Activated CD8-positive, alpha-beta memory T cell treated with anti-CD3 and anti-CD28 coated beads for 1 hour (primary cell): ENCODE measurements at places on chromosomes 5 and 9.

- DNase-seq: no peak
Measured at GRCh38 chr5:142864290-142865260, 94.4 kb downstream of the ARHGAP26 start.

DNA sequence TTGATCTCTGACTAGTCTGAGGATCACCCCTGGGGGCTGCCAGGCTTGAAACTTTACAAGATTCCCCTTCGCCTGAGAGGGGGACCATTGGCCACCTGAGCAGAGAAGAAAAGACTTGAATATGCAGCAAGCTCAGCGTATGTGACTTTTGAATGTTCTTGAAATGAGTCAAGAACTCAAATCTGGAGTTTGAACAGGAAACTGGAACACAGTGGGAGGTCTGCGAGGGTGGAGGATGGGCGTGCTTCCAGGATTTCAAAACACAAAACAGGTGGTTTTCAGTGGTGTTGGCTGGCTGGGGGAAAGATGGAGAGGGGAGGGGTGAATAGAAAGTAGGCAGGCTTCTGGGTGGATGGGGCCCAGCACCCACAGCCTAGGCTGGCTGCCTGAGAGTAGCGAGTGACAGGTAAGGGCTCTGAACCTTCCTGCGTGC is 40.6 kb downstream of the TMEM174 start:
- DNase-seq: no peak

DNA sequence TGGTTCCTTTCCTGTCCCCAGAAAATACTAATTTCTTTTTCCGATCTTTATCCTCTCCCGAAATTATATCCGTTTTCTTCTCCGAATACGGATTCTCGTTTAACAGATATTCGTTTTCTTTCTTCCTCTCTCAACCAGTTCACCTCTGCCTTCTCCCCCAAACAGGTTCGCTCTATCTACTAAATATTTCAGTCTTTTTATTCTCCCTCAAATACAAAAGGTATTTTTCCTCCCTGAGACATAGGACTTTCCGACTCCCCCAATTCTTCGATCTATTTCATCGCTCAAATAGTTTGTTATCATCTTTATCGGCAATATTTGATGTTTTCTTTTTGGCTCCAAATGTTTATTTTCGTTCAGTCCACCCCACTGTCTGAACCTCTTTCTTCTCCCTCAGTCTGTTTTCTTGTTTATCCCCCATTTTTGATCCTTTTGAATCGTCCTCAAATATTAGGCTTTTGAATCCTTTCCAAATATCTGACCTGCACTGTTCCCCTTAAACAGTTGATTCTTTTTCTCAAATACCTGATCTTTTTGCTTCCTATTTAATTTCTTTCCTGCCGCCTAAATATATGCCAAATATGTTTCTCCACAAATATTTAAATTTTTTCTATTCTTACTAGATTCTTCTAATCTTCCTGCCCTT is 4.4 kb downstream of the PITX1 start:
- DNase-seq: no peak

DNA sequence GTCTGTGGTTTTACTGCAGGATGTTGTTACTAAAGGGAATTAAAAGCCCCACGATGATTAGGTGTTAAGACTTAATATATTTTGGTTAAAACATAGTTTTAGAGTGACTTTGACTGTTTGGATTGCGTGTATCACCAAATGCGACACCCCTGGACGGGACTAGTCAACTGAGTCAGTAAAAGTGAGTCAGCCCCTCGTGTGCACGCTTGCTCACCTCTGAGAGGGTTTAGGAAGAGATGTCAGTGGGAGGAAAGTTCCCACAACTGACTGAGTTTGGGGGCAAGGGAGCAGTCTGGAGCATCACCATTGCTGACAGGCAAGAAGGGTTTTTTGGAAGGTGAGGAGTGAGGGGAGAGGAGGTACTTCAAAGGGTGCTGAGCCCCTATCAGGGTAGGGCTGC is 14.4 kb upstream of the DMRT3 start:
- no peak for DNase-seq

DNA sequence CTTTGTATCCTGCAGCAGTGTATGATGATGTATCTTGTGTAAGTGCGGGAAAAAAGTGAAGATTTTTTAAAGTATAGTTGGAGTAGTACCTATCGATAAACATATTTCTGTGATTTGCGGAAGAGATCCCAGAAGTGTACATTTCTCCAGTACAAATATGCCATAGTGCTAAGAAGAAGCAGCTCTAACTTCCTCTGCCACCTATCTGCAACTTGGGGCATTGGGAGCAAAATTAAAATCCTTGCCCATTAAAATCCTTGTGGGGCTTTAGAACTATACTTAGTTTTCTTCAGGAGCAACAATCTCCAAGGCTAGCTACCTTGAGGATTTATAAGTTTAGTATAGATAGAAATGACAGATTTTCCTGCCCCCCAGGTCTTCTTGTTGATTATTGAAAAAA is 123.7 kb downstream of the VCAN start:
- DNase-seq: no peak

- DNase-seq: no peak
Measured at GRCh38 chr5:152883066-152883775, 478.1 kb upstream of the NMUR2 start.

- no peak for DNase-seq
Measured at GRCh38 chr5:76269259-76269931, 133.7 kb upstream of the IQGAP2 start.

DNA sequence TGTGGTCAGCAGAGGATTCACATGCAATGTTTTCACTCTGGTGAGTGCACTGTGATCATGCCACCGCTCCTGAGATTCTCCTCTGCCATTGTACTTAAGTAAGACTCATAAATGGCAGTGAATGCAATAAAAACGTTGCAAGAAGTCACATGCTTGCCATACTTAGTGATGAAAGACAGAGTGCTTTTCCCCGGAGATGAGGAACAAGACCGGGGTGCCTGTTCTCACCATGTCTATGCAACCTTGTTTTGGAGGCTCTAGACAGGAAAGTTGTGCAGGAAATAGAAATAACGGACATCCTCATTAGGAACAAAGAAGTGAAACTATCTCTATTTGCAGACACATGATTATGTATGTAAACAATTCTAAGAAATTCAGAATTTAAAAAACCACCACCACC is 84.7 kb upstream of the IRX2 start:
- DNase-seq: no peak

DNA sequence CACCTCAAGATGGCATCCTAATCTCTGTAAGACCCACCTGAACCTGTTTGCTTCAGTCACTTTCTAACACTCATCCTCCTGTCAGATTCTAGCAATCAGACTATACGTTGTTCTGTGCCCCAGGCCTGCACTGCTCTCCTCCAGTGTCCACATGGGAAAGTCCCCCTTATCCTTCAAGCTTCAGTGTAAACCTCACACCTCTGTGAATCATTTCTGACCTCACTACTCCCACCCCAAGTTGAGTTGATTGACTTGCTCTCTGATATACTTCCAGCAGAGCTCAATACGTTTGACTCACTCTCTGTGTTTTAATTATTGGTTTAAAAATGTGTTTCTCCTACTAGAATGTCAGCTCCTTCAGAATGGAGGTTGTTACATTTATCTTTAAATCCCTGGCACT is 240.2 kb downstream of the FBXL17 start:
- no peak for DNase-seq

DNA sequence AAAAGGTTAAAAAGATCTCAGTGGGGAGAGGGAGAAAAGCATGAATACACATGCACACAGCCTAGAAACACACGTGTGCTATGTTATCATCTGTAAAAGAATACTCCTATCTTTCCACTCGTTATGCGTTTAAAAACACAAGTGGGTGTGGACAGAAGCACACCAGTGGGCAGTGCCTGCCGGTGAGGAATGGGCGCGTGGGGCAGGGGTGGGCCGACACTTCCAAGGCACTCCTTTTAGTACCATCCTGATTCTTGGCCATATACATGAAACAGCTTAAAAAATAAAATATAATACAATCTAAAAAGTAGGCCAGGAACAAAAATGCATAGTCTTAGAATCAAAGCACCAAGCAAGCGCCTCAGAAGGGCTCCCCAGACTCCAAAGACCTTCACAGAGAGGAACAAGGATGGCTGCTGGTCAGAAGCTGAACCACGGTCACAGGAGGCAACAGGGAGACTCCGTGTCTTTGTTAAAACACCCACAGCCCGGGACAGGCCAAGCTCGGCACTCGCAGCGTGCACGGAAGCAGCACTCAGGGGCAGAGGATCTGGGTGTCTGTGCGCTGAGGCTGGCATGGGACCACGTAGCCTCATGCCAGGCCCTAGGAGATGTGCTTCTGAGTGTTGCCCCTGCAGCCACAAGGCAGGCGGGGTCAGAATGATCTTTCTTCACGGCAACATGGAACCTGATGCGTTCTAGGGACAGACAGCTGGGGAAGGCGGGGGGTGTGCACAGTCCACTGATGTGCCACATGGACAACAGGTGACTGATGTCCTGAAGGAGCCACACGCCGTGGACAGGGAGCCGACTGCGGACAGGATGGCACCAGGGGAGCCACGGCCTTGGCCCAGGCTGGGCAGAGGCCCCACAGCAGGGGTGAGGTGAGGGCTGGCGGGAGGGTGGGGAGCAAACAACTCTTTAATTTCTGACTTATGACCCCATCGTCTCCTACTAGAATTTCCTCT is 15.9 kb downstream of the BRD9 start:
- DNase-seq: no peak

- DNase-seq: no peak
Measured at GRCh38 chr9:86471171-86471815, 117.1 kb upstream of the TUT7 start.

DNA sequence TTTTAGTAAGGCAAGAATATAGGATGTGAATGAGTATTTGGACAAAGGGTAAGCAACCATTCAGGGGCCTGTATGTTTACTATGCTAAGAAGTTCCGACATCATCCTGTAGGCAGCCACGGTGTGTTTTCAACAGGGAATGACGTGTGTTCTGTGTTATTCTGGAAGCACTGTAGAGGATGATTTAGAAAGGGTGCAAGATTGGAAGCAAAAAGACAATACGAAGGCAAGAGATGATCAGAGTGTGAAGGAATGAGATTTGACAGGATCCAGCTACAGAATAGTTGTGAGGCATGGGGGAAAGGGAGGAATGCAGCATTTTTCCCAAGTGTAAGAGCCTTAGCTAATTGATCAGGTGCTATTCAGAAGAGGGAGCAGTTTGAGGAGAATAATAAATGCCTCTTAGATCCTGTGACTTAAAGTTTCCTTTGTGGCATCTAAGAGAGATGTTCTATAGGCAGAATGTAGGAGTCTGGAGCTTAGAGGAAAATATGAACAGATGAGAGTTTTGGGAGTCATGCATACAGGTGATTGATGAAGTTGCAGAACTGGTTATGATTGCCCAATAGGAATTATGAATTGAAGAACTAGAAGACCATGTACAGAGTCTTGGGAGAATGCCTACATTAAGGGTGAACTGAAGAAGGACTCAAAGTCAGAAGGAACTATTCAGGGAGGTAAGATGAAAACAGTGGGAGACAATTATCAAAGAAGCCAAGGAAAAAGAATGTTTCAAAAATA is 2.5 kb downstream of the SMC5 start:
- DNase-seq: no peak

GRCh38 chr9:108244686-108245085 is 611.1 kb downstream of the ACTL7B start:
- no peak for DNase-seq

DNA sequence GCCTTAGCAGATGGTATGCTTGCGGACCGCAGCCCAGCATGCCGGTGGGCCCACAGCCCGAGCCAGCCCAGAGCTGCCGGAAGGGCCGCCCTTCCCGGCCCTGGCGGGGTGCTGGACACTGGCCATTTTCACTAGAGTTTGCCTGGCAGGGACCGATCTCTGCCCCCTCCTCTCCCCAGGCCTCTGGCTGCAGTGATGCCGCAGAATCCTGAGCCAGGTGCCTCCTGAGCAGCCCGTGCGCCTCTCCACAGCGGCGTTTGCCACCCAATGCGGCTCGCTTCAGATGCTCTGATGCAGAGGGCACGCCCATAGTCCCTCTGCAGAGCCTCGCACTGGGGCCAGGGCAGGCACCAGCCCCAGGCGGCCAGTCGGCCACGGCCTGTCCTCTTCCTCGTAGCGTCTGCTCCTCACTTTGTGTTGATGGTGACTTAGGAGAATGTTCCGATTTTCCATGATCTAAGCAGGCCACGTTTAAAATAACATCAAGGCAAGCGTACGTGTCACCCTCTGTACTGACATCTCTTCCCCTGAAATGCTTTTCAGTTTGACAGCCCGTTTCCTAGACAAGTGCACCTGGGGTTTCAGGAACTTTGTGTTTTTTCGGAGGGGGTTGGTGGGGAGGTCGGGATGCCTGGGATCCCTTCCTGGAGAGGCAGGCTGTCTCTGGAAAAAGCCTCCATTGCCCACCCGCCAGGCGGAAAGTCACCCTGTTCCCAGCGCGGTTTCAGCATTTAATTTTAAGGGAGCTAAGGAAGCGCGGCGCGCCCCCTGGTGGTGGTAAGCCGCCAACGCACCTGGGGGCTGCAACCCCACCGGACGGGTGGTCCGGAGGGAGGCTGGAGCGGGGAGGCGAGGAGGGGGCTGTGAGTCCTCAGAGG is 29.8 kb upstream of the HMCN2 start:
- DNase-seq: peak; percentile 41

GRCh38 chr9:12989669-12990068 is 214.8 kb downstream of the LURAP1L start:
- no peak for DNase-seq

DNA sequence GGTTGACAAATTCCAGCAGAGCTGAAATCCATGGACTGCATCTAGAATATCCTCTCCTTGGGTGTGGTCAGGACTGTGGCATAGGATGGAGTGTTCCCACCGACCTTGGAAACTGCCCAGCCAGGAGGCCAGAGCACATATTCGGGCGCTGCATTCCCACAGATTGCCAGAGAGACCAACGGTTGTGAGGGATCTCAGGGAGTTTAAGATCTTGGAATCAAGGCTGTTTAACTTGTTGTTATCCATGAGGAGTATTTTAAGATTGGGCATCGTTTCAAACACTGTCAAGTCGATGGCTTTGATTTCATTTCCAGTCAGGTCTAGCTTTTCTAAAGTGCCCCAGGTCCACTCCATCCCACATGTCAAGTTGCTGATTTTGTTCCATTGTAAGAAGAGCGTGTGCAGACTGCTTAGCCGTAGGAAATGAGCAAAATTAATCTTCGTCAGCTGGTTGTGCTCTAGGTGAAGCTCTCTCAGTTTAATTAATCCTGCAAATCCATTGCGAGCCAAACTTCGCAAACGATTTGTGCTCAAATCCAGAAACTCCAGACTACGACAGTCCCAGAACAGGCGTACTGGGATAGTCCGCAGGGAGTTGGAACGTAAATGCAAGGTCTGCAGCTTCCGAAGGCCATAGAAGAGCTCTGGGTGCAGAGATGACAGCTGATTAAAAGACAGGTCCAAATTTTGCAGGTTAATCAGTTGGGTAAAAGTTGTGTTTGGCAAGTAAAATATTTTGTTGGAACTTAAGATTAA is 1.5 kb downstream of the LRRTM2 start:
- no peak for DNase-seq

GRCh38 chr5:96614110-96614691 is 48.0 kb upstream of the CAST start:
- DNase-seq: peak; percentile 3

DNA sequence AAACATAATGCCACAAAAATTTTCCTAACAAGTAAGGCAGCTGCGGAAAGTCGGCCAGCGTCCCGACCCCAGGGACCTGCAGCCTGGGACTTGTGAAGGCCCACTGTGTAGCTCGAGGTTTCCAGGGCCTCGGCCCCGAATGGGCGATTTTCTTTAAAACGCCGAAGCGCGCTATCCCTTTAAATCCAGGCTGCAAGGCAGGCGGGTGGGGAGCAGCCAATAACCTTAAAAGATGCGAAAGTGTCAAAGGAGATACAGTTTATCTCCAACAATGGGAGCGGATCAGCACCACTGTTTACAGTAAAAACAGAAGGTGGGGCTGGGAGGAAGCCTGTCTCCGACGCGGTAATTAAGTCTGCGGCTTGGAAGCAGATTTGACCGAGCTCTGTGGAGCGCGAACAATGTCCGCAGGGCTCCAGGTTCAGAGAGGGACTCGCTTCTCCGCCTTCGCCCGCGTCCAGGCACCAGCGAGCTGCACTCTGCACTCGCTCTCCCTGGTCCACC is 1.7 kb upstream of the ZSWIM6 start:
- DNase-seq: no peak
